ENCODE measurements at places on chromosomes 6 and 20.

GRCh38 chr20:23399568-23400241, 21.6 kb downstream of the NAPB start:
- DNase-seq: no peak

GRCh38 chr6:166275714-166276166, 32.5 kb downstream of the PRR18 start:
- DNase-seq: peak; percentile 42

GRCh38 chr6:114740547-114740946, 397.7 kb upstream of the HS3ST5 start:
- DNase-seq: no peak

DNA sequence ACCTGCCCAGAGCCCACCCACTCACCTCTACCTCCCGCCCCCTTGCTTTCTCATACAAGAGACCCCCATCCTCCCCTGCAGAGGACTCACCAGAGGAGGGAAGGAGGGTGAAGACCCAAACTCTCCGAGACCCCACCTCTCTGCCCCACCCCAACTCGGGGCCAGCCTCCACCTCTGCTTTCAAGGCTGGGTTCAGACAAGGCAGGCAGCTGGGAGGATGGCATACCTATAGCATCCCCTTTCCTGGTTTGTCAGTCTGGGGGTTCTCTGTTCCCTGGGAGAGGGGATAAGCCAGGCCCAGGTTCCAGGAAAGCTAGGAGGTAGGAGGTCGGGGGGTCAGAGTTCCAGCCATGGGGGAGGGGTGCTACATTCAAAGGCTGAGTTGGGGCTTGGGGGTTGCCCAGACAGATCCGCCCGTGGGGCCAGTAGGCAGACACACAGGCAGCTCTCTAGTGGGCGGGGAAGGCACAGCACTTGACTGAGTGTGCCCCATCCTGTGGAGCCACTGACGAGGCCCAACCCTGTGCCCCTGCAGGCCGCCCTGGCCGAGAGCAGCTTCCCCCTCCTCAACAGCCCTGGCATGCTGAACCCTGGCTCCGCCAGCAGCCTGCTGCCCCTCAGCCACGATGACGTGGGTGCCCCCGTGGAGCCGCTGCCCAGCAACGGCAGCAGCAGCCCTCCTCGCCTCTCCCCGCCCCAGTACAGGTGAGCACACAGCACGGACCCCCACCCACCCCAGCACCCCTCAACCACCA, 40.8 kb upstream of the MDFI start:
- DNase-seq: no peak

- no peak for DNase-seq
Observed at GRCh38 chr20:62791301-62792181, 4.7 kb upstream of the MRGBP start.

DNA sequence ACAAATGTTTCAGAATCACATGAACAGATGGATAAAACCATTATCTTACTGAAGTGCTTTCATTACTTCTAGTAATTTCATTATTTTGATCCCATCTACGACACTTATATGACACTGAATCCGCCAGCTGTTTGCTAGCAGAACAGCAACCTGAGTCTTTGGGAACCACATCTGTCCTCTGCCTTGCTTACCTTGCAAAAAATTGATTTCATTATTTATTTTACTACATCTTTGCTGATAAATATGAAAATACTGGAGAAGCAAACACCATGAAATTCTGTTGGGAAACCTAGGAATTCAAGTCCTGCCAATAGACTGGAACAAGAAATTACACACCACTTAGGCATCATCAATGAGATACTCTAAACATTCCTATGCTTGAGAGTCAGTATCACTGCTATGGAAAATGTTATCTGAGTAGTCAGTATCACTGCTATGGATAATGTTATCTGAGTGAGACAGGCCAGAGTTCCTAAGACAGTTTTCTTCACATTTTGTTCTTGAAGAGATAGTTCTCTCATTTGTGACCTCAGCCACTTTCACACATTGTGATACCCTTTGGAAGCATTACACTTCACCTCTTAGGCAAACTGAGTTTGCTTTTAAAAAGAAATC, 91.9 kb downstream of the PDE10A start:
- no peak for DNase-seq

GRCh38 chr20:61482901-61483300, 230.8 kb downstream of the CDH4 start:
- no peak for DNase-seq

GRCh38 chr20:48928832-48929725, 7.6 kb downstream of the ARFGEF2 start:
- no peak for DNase-seq

- DNase-seq: no peak
Observed at GRCh38 chr6:154473324-154473723, 37.2 kb downstream of the CNKSR3 start.

DNA sequence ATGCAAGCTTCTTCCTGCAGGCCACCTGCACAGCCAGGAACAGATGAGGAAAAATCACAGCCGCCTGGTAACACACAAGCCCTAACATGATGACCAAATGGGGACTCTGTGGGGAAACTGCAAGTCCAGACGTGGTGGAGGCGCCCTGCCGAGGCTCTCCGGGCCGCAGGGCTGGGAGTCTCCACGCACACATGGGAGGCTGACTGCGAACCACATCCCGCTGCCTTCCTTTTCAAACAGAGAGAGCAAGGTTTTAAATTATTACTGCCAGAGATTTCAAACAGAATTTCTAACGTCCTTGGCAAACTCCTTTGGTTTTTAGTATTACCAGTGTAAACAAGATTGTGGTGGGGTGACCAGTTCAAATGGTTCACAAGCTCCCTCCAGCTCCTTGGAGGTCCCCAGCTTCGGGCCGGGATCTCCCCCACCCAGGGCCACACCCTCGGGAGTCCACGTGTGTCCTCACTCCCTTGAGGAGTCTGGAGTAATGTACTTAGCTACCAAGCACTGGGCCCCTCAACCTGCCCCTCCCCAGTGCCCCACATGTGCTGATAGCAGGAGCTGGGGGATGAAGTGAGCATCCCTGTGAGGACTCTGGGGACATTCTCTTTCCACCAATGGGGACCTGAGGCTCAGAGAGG, 252.7 kb downstream of the TAF4 start:
- no peak for DNase-seq

DNA sequence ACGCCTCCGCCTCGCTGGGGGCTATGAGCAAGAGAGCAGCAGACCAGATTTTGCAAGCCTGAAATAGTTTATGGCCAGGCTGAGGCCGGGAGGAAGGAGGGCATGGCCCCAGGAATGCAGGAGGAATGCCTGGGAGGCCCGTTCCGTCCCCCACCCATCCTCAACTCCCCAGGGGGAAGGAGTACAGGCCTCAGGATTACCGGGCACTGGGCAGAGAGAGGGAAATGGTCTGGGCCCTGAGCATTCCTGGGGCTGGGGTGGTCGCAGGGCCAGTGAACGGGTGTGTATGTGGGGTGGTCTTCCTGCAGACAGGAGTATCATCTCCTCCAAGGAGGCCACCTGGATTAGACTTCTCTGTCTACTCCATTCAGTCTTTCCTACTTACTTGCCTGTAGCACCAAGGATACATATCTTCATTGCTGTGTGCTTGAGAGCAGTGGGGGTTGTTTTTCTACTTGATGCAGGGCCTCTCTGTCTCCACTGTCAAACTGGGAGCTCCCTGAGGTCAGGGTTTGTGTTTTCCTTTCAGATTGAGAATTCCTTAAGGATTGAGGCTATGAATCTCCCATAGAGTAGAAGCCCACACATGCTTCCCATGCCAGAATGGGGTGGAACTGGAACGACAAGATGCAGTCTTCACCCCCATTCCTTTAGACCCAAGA, 81.3 kb downstream of the VEGFA start:
- no peak for DNase-seq

DNA sequence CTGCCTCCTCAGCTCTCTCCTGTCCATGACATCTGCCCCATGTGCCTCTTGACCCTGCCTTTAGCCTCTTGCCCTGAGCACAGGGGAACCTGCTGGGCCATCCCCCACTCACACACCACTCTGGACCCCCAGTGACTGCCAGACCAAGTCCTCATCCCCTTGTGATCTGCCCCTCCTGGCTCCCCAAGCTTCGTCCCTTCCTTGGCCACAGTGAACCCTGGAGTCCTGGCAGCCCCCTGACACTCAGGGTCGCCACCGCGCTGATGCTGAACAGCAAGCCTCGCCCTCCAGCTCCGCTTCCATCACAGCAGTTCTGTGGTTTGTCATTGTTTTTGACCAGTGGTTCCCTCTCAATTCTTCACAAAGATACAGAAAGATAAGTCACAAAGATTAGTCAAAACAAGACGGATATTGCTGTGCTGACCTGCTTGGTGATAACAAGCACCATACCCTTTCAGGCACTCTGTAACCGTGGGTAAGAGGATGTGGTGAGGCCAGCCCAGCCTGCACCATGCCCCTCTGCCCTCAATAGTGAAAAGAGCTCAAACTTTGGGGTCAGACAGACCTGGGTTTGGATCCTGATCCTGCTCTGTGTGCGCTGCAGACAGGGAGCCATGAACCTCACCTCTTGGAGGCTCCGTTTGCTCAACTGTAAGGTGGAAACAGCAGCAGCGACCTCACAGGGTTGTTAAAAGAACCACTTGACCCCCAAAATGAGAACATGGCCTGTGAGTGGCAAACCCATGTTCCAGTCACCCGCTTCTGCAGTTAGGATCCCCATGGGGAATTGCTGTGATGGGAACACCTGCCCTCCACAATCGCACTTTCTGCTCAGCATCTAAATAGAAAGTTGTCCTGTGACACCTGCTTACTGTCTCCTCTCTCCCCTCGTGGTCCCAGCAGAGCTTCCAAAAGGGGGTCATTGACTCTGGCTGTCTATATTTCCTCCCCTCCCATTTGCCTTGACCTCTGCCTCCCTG, 114.5 kb downstream of the TOX2 start:
- DNase-seq: no peak

DNA sequence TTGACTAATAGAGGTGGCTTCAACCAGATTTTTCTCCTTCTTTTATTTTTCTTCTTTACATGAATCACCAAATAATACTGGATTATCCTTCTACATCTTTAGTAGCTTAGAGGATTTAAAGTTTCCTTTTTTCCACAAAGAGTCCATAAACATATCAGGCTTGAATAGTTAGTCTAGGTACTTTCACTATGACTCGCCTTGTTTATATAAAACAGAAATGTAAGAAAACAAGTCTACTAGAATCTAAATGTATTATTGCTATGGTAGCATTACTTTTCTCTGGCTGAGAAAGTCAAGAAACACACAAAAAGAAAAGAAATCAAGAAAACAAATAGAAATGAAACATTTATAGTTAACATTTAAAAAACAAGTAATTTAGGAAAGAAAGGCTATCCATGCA, 215.2 kb downstream of the PTPRK start:
- DNase-seq: no peak

DNA sequence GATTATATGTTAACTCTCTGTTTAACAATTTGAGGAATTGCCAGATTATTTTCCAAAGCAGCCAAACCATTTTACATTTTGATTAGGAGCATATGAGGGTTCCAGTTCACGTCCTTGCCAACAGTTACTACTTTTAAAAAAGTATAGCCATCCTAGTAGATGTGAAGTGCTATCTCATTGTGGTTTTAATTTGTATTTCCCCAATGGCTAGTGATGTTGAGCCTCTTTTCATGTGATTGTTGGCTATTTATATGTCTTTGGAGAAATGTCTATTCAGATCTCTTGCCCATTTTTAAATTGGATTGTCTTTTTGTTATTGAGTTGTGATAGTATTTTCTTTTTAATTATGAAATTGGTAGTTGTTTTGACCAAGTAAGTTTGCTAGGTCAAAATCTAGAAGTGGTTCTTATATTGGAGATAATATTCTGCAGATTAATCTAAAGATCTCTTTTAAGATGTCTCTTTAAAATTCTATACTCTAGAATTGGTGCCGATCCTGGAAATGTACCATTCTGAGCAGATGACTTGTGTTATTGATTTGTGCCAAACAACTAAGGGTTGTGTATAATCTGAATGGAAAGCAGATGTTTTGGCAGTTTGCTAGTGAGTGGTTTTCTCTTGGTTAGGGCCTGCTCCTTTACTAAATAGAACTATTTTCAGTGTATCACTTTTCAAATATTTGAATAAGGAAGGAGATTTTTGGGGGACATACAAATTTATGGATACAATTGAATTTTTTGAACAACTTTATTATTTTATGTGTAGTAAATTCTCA, 99.5 kb downstream of the CDKAL1 start:
- no peak for DNase-seq

GRCh38 chr6:122995921-122996793, at the start of gene CLVS2:
Gene CLVS2 (plus strand): TSS chr6:122996235. CDS start chr6:122997778, 1,543 bp downstream.
- no peak for DNase-seq

DNA sequence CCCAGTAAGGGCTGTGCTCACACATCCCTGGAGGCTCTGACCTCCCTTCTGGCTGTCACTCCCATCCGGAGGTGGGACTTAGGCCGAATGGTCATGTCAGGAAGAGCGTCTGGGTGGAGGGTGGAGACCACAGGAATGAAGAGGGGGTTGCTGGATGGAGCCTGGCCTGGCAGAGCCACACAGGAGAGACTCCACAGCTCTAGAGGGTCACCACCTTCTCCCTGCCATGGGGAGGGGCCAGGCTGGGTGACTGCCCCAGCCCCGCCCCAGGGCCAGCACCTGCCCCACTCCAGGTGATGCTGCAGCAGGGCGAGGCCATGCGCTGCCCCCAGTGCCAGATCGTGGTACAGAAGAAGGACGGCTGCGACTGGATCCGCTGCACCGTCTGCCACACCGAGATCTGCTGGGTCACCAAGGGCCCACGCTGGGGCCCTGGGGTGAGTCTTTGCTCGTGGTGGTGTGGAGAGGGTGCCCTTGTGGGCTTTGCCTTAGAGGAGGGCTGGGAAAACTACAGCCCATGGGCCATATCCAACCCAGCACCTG, 20.6 kb downstream of the RBCK1 start:
- no peak for DNase-seq

- no peak for DNase-seq
Observed at GRCh38 chr6:80460257-80460865, 353.9 kb downstream of the BCKDHB start.

DNA sequence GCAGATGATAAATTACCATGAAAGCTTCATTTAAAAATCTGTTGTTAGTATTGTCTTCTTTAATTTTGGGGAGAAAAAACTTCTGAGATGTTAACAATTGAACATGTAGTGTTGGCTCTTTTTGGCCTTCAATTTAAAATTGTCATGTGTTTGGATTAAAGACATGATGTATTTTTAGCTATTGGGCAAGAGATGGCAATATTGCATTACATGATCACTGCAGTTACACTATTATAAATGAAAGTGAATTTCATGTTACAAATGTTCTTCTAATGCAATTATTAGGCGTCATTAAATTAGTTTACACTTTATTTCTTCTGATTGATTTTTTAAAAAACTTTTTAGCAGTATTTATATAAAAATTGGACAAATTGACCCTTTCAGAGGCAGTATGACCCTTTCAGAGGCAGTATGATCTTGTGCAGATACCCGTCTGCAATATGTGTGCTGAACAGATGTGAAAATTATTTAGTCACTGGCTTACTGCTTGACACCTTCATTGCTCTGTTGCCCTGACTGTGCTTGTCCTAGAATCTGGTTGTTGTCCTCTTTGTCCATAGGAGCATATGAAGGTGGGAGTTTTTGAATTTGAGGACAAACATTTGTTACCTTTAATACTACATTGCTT, 25.8 kb downstream of the CDKAL1 start:
- DNase-seq: no peak

GRCh38 chr6:111837641-111838500, 35.4 kb downstream of the FYN start:
- DNase-seq: no peak

All from gastrocnemius medialis (tissue), 4 donors.